ENCODE measurements at places on chromosomes 12 and 14.

GRCh38 chr12:114335607-114336006 is 70.3 kb downstream of the TBX5 start:
- DNase-seq = no peak

DNA sequence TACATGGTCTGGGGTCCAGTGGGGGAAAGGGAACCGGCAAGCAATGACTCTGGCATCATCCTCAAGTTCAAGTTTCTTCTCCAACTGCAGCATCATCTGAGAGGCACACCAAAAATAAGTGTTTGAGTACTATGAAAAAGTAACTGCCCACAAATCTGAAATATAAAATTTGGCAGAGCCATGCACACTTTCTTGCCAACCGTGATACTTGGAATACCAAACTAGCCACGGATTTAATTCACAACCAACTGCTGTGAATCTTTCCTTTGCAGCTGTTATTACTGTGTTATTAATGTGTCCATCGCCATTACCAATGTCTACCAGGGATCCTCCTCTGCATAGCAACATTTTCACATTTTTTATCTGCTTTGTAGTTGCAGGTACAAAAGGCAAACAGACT is 74.6 kb downstream of the GXYLT1 start:
- no peak for DNase-seq

- DNase-seq = no peak
Measured at GRCh38 chr14:102538602-102539543, 29.3 kb upstream of the ANKRD9 start.

- no peak for DNase-seq
Measured at GRCh38 chr12:50006280-50006679, 19.0 kb downstream of the RACGAP1 start.

Data from GM20000 (cell line).